Inflammatory macrophage treated with lipopolysaccharide for 4 hours (primary cell): ENCODE measurements at places on chromosomes 3 and 15.

DNA sequence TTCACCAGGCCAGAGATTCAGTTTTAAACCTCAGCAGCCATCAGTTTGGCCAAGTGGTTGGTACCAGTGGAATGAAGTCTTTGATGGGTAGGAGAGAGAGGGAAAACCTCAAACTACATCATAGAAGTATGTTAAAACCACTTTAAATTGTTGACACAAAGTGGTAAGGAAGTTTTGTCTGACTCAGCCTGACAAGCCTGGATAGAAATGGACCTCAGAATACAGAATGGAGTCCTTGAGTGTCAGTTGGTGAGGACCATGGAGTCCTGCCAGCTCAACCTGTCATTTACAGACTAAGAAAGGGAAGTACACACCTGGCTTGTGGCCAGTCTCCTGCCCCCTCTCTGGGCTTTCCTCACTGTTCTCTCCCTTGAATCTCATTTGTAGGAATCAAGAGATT, 12.1 kb downstream of the EAF1 start:
- peak; percentile 37 for DNase-seq

DNA sequence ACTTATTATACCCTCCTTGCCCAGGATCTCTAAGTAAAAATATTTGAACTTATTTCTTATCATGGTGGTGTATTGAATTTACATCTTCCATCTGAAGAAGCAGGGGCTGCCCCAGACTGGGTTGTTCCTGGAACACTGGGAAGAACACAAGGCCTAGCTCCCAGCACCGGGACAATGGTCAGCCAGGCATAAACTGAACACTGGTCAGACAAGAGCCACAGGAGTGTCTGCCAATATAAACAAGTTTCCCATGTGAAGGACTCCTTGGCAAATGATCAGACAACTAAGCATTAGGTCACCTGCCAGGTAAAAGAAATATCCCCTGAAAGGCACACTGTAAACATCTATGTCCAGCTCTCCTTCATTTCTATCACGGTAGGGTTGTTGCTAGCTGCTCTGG, 172.4 kb downstream of the ATP8B4 start:
- DNase-seq: no peak

GRCh38 chr3:115351193-115351592, 204.1 kb upstream of the ZBTB20 start:
- no peak for DNase-seq

GRCh38 chr3:197600796-197601565, 45.2 kb upstream of the BDH1 start:
- no peak for DNase-seq

DNA sequence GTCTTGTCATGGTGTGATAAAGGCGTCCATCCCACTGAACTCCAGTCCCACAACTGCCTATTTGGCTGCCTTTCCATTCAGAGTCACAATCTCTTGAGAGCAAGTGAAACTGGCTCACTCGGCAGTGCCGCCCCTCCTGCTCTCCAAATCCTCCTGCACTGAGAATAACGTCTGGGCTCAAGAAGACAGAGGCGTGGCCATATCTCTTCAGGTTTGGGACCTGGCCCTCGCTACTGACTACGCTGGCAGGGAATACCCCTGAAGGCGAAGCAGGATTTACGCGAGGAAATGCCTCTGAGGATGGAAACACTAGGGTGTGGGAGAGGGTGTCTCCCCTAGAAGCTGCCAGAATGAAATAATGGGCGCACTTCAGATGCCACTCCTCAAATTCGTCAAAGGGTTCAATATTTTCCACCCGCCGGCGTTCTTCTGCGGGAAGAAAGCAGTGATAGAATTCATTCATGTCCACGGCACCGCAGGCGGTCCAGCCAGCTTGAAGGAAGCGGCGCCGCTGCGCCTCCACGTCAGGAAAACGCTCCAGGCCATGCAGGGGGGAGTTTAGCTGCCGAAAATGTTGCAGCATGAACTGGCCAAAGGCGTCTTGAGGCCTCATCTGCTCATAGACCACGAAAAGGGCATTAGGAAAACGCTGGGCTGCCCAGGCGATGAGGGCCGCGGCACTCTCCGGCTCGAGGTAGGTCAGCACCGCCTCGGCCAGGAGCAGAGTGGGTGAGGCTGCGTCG, 985 bp downstream of the LCMT2 start:
- peak; percentile 2 for DNase-seq

DNA sequence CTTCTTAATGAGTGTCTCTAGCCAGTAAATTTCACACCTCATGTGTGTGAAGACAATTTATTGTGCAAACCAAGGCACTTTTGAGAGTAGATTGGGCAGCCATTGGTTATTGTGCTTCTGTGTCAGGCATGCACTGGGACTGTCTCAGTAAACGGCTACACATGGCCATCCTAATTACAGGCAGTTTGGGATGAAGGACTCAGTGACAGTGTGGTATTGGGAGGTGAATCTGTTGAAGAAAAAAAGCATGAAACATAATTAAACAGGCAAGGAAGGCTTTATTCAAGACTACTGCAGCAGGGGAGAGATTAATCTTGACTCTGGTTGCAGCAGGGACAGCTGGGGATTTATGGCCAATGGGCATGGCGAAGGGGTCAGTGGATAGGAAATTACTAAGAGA, 57.8 kb upstream of the NUDT16 start:
- DNase-seq: no peak

DNA sequence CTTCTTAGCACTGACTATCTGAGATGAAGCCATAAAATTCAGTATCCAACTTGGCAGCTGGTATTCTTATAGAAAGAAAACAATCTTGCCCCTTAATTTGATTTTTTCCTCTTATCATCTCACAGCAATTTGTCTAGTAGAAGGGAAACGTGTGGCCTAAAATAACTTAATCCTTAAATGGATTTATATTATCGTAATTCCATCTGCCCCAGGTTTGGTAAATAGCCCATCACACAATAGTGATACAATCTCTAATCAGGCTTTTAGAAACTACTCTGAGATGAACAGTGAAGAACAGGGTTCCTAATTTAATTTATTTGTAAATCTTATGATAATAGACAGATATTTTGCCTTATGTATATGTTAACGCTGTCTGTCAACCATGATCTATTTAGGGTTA, 24.8 kb downstream of the PEX5L start:
- no peak for DNase-seq

GRCh38 chr3:190261015-190261414, 61.2 kb downstream of the CLDN1 start:
- no peak for DNase-seq

- no peak for DNase-seq
These were observed 13.2 kb downstream of the ABTB1 start for GRCh38 chr3:127685708-127686511.

GRCh38 chr3:114764056-114764492, 383.0 kb downstream of the ZBTB20 start:
- DNase-seq: no peak

- DNase-seq: peak; percentile 63
These were observed 2.9 kb downstream of the NRROS start for GRCh38 chr3:196642434-196642833.
